ENCODE measurements at places on chromosomes 6 and 20.

GRCh38 chr20:41927655-41928054, 309.5 kb upstream of the CHD6 start:
- DNase-seq, result no peak

GRCh38 chr6:159481897-159482296, 211.1 kb downstream of the SOD2 start:
- DNase-seq, result no peak

GRCh38 chr6:44169154-44169553, 10.5 kb downstream of the CAPN11 start:
- DNase-seq, result no peak

DNA sequence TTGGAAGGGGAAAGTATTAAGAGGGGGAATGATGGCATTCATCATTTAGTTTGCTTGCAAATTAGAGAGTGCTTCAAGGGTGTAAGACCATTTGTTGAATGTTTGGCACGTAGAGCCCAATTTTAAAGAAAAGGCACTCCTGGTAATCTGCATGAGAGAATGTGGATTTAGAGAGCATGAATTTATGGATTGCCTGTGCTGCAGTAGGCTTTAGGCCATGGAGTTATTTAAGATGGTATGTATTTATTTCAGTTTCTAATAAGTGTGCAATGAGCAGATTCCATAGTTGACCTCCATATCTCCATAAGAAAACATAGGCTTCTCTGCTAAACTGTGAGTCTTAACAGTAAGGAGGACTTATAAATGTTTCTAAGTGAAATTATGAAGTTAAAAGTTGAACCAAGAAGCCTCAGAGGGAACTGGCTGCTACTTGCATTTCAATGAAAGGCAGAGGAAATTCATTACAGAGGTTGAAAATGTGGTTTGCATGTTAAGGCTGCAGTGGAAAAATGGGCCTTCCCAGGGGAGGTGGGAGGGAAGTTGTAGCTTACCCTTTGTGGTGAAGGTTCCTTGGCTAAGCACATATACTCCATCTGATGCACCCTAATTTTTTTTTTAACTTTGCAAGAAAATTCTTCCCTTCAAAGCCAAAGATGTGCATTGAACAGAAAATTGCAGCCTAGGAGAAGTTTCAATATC, 134.2 kb downstream of the CARMIL1 start:
- DNase-seq, result no peak

DNA sequence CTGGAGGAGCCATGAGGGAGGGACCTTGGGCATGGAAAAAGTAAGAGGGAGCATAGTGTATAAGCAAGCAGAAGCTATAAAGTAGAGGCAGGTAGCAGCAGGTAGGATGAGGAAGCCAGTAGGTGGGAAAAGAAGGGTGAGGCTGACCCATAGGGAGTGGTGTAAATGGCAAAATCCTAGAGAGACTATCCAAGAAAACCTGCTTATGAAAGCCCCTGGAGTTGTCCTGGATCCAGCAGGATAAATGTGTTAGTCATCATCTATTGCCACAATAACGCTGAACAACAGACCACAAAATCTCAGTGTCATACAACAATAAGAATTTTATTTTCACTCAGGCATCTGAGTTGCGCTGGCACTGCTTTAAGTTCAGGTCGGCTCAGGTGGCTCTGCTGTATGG, 30.2 kb downstream of the CHD6 start:
- DNase-seq, result no peak
